ENCODE measurements at places on chromosomes 4 and X. TPM values are rescaled to one million over a fixed set of nuclear protein-coding genes. Genes with fewer than 3 reads are reported as not detected.

Gene SPANXB1
- total RNA-seq, result not detected

Gene S100G
- total RNA-seq, result not detected

Gene SYN1
- 0.16 TPM for total RNA-seq

Gene USP17L27
- not detected for total RNA-seq

- no peak for DNase-seq
Observed at GRCh38 chr4:86872135-86872534, 20.1 kb downstream of the C4orf36 start.

- DNase-seq, result no peak
Observed at GRCh38 chr4:25112995-25113380, 47.3 kb downstream of the SEPSECS start.

DNA sequence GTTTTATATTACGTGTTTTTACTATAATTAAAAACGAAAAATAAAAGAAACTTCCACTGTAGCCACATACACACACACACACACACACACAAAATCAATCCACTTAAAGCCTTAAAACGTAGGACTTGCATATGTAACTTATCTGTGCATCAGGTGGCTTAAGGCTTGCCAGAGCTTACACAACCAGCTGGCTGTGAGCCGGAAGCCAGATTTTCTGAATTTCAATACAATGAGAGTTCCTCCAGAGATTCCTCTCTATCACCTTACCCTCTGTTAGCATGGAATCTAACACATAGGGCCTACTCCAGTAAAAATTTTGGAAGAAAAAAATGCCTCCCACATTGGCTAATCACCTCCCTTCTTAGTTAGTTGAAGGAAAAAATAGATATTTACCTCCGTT lies 27.9 kb upstream of the SLITRK4 start:
- no peak for DNase-seq

DNA sequence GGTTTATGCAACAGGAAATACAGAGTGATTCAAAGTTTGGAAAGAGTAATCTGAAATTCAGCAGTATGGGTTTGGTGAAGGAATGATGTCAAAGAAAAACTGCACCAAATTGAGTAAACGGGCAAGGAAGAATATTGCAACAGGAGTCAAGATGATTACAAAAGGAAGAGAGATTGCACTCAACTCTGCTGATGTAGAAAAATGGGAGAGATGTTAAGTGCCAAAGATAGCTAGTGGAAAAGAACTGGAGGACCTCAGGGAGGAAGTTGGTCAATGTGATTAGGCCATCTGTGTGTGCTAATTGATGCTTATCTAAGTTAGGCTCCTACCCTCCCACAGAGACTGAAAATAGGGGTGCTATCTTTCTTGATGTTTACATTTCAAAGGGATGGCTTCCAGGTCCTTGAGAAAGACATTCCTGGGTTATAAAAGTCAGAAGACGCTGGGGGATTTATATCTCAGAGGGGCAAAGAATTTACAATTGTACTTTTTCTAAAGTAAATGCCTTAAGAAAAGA lies 167.4 kb upstream of the FAM47A start:
- no peak for DNase-seq

DNA sequence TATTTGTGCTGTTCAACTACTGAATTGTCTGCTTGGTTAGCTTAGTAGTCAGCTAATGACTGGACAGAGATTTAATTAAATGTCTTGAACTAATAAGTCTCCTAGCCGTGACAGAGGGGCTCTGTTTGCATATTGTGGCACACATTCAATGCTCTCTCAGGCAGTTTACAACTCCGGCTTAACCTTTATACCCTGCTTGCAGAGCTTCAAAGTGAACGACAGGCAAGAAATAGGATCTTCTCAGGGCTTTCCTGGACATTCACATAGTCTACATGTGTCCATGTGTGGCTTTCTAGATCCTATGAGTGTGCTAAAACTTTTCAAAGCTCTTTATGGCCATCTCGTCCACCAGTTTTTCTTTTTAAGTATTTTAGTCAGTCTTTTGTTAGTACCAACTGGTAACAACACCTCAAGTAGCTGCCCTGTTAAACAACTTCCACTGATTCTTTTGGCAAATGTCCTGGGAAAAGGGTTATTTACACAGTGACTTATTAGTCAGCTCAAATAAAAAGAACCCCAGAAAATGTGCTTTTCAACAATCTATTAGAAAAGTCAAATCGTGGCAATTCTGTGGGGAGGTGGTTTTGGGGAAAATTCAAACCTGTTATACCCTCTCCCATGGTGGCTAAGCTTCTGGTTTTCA lies 28.6 kb downstream of the OR13H1 start:
- no peak for DNase-seq

DNA sequence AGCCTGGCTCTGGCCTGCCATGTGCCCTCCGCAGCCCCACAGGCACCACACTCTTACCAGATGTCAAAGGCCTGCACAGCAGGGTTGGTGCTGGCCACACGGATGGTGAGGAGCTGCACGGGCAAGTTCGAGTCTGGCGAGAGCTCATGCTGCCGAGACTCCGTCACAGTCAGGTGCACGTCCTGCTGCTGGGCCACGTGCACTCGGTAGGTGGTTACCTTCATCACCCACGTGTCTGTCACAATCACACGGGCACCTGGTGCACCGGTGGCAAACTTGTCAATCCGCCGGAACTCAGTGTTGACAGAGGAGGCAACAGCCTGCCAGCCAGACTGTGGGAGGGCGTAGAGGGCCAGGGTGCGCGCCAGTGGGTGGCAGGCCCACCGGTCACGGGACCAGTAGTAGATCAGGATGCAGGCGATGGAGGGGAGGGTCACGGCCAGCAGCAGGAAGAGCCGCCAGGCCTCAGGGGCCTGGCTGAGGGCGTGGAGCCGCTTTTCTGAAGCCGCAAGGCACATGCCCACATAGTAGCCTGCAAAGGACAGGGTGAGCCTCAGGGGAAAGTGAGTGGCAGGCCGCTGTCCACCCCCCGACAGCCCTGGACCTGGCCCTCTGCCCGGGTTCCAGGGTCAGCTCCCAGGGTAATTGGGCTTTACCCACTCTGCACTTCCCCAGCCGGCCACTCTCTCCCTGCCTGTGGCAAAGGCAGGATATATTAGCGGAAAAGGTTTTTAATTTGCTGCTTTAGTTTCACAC lies 2.9 kb downstream of the TMEM129 start:
- DNase-seq, result no peak

DNA sequence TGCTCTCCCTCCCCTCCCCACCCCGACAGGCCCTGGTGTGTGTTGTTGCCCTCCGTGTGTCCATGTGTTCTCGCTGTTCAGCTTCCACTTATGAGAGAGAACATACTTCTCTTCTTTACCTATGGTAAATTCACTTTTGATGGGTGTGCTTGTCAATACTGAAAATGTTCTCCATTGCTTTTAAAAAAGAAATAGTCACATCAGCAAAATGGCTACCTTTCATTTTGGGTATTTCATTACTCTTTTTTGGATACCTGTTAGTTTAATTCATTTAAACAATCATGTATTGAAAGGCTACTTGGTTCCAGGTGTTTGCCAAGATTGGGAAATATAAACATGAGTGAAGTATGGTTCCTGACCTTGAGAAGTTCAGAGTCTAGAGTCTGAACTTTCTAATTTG lies 107.4 kb upstream of the PITX2 start:
- no peak for DNase-seq

Measured in sigmoid colon (tissue), 7 donors.